SIG-M5 (cell line): ENCODE measurements at places on chromosomes 7 and 10.

- DNase-seq, result no peak
Measured at GRCh38 chr10:91875779-91876178, 33.5 kb downstream of the FGFBP3 start.

GRCh38 chr7:27243340-27244163, 950 bp downstream of the EVX1 start:
- DNase-seq, result no peak

GRCh38 chr7:42283553-42283952, 46.5 kb upstream of the GLI3 start:
- DNase-seq, result no peak

- no peak for DNase-seq
Measured at GRCh38 chr7:92609921-92610518, 19.8 kb upstream of the FAM133B start.

- DNase-seq, result no peak
Measured at GRCh38 chr7:43735802-43736603, 6.7 kb upstream of the COA1 start.
